Activated CD4-positive, alpha-beta T cell treated with anti-CD3 and anti-CD28 coated beads for 36 hours (primary cell): ENCODE measurements at places on chromosomes 6 and 20.

- DNase-seq: no peak
Measured at GRCh38 chr20:61900011-61900944, 165.4 kb downstream of the TAF4 start.

DNA sequence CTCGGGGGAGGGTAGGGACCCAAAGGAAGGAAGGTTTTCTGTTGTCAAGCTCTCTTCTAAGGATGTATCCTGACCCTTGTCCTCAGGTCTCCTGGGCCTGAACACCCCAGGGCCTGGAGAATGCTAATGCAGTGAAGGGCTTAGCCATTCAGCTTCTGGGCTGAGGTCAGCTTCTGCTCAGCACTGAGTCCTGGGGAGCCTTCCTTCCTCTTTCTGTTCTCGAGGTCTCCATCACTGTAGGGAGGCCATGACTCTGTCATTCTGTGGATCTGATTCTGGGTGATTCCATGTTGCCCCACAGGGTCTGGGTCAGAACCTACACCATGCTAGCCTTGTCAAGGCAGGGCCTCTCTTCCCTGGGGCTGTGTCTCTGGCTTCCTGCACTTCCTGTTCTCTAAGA, 712.7 kb downstream of the DHX35 start:
- DNase-seq: no peak

DNA sequence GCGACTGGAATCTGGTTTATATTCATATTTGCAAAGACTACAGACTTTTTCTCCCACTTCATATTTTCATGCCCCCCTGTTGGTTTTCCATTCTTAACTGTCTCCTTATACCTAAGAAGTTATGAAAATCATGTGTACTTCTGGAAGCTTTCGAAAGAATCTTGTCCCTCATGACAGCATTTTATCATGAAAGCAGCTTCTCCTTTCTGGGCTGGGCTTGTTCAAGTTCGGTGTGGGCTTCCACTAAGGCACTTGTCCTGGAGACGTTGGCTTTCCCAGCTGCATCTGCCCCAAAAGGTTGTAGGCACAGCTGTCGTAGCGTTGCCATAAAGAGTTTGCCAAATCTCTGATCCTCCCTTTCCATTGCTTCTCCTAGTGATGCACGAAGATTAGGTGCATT, 56.5 kb downstream of the RPRD1B start:
- DNase-seq: no peak

DNA sequence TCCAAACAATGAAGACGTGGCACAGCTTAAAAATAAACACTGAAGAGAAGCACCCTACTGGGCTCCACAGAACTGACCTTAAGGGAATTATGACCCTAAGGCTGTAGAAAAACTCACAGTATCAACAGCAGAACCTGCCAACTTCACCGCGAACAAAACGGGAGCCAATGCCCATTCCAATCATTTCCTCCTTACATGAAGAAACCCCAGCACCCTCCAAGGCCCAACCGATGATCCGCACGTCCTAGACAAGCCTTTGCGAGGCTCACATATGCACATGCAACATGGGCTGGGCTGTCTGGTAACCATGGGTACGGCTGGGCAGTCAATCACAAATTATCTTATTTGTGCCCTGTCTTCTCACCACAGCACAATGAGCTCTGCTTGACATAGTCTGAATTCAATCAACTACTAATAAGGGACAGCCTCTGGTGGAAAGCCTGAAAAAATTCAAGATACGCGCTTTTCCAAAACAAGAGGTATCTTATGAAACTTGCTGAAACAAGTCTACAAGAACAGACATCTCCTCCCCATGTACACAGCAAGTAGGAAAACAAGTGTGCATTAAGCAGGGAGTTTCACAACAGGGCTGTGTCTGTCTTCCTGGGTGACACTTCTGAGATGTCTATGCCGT, 1.7 kb downstream of the DIDO1 start:
- DNase-seq: peak; percentile 42

GRCh38 chr20:52379723-52380336, 188.3 kb upstream of the ZFP64 start:
- DNase-seq: peak; percentile 54

GRCh38 chr6:9789201-9789600, 625.7 kb downstream of the TFAP2A start:
- DNase-seq: no peak

GRCh38 chr6:142872376-142872775, 72.6 kb downstream of the HIVEP2 start:
- DNase-seq: no peak

DNA sequence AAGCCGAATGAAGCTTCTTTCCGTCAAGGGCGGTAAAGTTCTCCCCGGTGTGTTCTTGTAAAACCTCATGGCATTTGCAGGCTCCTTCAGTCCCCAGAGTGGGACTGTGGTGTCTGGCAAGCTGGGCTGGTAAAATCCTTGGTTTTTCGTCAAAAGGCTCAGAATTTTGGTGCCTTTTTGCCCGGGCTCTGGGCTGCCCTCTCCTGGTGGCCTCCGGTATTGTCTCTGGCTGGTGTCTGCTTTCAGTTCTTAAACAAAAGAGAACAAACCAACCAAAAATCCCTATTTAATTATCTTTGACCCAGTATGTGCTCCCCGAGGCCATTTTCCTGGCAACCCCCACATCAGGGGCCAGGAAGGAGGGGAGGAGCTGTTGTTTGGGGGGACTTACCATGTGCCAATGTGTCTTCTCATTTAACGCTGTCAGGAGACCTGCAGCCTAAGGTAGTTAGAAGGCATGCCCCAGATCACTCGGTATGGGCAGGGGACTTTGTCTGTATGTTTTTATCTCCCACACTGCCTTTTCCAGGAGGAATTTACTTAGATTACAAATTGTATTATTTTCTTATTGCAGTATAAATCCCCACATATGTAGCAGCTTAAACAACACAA, 11.1 kb downstream of the CDH4 start:
- DNase-seq: peak; percentile 65

DNA sequence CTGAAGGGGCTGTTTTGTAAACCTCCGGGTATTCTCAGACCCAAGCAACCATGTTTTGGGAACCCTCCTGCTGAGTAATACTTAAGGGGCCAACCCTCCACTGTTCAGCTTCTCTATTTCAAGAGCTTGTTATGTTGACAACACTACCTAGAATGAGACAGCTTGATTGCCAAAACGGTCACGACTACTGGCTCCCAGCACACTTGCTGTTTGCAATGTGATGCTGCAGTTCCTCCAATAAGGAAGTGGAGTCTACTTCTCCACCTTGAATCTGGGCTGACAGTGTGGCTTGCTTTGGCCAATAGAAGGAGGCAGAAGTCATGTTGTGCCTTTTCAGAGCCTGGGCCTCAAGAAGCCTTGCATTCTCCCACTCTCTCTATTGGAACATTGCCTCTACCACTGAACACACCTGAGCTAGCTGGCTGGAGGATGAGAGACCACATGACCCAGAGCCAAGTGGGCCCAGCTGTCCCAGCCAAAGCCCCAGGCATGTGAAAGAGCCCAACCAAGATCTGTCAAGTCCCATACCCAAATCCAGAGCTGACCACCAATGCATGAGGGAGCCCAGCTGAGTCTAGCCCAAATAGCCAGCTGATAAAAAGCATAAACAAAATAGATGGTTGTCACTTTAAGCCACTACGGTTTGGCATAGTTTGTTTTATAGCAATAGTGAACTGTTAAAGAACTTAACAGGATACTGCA, 108.0 kb downstream of the PRND start:
- no peak for DNase-seq

DNA sequence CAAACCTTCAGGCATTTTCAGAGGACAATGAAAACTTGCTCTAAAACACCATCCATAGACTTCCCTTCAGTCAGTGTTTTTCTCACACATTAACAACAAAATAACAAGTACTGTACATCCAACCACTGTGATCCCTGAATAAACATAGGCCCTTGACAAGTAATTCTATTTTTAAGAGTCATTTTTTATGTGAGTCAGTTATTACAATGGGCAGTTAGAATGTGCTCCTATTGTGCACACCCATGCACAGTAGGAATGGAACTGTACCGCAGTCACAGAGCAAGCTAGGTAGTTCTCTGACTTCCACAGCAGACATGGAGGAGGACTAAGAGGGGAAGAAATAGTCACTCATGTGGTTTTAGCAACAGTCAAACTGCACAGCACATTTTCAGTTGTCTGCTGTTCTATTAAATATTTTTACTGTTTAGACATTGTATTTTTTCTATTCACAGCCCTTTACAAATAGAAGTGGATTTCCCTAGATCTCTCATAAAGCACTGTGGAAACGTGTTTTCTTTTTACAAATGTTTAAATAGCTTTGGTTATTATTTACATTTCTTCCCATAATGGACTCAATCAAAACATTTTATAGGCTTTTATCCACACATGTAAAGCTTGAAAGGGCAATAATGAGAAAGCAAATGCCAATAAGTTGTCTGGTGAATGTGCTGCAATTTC, 100.4 kb downstream of the JAG1 start:
- DNase-seq: no peak

GRCh38 chr20:5136096-5136495, 9.3 kb downstream of the CDS2 start:
- DNase-seq: no peak
